ENCODE measurements at places on chromosomes 6 and 20.
A peak's percentile ranks its signal among the peaks of the same experiment; 100 is the strongest.

- DNase-seq, result no peak
Observed at GRCh38 chr6:39327507-39327906, 5.0 kb upstream of the KCNK16 start.

DNA sequence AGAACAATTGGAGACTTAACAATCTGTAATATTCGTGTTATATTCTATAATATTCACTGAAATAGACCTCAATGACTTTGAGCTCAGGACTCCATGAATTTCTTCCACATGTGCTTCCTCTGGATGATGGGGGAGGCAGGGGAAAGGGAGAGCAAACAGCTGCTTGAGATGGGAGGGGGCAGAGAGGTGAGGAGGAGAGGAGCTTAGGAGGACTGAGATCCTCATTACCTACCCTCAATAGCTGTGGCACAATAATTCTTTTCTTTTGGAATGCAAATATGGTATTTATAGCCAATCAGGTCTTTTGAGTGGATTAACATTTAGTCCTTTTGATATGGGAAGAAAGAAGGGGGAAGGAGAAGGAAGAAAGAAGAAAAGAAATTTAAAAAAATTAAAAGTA lies 64.1 kb upstream of the ZNF217 start:
- DNase-seq, result peak; percentile 56

DNA sequence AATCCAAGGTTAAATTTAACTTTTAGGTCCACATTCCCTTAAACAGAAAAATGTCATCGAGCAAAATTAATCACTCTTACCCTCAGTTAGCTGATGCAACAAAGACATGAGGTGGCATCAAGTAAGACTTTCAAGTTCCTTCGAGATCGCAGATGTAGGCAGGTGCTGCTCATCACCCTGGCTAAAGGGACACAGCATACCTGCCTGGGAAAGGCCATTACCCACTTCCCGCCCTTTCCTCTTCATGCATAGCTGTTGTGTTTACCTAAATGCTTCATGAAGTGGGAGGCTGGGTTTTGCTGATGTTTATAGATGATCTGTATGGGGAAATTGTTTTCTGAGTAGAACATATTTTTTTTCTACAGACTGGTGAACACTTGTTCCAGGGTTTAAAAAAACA lies 67.7 kb downstream of the GFRA4 start:
- no peak for DNase-seq

DNA sequence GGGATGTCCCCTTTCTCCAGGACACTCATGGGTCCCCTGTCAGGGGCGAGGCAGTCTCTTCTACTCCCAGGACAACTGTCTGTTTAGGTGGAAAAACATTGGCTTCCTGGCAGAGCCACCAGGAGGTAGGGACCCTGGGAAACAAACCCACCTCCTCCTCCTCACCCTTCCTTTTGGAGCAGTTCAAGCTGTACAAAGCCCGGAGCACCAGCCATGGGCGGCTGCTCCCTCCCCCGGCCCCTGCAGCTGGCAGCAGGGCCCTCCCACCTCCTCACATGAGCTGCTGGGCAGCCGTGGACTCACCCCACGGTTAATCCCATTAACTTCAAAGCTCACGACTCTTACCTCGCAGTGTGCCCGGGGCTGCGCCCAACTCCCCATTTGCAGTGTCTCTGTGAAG lies 48.6 kb downstream of the CDH4 start:
- no peak for DNase-seq

DNA sequence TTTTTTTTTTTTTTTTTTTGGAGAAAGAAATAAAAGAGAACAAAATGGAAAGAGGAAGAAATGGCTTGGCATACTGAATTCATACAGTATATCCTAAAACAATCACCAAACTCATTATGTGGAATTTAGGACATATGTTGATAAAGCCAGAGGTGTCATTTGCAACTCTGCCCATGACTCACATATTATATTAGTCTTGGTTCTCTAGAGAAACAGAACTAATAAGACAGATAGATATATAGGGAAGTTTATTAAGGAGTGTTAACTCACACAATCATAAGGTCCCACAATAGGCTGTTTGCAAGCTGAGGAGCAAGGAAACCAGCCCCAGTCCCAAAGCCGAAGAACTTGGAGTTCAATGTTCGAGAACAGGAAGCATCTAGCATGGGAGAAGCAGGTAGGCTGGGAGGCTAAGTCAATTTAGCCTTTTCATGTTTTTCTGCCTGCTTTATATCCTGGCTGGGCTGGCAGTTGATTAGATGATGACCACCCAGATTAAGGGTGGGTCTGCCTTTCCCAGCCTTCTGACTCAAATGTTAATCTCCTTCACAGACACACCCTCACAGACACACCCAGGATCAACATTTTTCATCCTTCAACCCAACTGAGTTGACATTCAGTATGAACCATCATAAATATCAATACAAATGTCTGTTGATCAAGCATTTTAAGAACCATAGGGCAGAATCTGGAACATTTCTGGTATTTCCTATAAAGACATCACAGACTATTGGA lies 102.3 kb downstream of the UBE3D start:
- no peak for DNase-seq

- no peak for DNase-seq
Observed at GRCh38 chr20:37311710-37312355, 22.4 kb downstream of the MANBAL start.

GRCh38 chr20:24665196-24665595 lies 195.8 kb downstream of the SYNDIG1 start:
- DNase-seq, result no peak

DNA sequence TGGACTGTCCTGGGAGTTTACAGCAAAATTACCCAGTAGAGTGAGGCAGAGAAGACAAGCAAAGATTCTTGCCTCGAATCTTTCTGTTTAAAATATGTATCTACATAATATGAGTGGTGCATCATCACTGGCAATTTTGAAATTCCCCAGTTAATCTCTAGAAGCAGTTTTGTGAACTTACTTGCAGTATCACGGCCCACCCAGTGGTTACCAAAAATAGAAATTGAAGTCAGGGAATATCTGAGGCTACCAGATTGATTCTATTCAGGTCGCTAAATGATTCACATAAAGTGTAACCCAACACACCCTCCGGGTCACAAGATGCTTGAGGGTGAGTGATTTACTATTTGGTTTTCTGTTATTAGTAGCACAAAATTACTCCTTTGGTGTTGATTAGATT lies 111.9 kb downstream of the PPP1R14C start:
- no peak for DNase-seq

- DNase-seq, result peak; percentile 82
Observed at GRCh38 chr6:72621291-72622093, at the start of gene KCNQ5. Gene KCNQ5, plus strand, starts transcription at chr6:72622064.

GRCh38 chr6:36404164-36404563 lies 16.7 kb upstream of the ETV7 start:
- no peak for DNase-seq

- DNase-seq, result peak; percentile 83
Observed at GRCh38 chr6:50842861-50843384, 24.3 kb downstream of the TFAP2B start.

DNA sequence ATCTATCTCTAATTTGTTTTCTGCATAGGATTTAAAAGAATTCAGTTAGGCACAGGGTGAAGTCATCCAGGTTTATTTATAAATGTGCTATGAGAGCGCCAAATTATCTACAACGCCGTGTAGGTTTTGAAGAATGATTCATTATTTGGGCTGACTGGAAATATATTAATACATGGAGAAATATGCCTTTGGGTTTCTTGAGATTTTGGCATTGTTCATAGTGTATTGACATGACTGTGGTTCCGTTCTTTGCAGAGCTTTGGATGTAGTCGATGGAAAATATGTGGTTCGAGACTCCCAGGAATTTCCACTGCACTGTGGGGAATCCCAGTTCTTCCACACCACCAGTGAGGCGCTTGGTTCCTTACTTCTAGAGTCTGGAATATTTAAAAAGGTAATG lies 90.9 kb downstream of the CRYBG1 start:
- no peak for DNase-seq

DNA sequence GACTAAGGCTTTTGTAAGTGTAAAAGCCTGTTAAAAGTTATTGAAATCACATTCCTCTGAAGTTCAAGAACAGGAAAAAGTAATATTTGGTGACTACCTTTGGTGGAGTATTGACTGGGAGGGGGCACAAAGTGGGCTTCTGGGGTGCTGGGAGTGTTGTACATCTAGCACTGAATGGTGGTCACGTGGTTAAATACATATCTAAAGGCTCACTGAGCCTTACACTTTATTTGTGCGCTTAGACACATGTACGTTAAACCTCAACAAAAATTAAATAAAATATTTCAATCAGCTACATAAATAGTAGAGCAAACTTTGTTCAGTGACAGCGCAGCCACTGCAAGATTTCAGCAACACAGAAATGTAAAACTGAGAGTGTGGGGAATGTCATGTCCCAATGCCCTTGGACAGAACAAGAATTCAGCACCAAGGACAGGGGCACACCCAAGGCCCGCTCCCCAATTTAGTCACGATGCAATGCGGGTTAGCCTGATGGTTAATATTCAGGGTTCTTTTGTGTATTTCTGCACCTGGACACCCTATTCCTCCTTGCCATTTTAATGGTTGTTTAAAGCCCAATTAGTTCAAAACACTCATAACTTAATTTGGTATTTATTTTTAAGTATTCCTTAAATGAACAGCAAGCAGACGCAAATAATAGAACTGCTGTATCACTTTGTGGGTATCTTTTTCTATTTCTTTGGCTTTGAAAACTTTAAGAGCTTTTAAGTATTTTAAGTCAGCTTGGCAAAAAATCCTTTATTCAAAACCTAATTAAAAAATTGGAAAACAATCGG lies 37.4 kb downstream of the ANGPT4 start:
- DNase-seq, result peak; percentile 87

- no peak for DNase-seq
Observed at GRCh38 chr20:41877911-41878310, 259.7 kb upstream of the CHD6 start.

GRCh38 chr6:139154881-139155547 lies 20.1 kb downstream of the HECA start:
- no peak for DNase-seq

DNA sequence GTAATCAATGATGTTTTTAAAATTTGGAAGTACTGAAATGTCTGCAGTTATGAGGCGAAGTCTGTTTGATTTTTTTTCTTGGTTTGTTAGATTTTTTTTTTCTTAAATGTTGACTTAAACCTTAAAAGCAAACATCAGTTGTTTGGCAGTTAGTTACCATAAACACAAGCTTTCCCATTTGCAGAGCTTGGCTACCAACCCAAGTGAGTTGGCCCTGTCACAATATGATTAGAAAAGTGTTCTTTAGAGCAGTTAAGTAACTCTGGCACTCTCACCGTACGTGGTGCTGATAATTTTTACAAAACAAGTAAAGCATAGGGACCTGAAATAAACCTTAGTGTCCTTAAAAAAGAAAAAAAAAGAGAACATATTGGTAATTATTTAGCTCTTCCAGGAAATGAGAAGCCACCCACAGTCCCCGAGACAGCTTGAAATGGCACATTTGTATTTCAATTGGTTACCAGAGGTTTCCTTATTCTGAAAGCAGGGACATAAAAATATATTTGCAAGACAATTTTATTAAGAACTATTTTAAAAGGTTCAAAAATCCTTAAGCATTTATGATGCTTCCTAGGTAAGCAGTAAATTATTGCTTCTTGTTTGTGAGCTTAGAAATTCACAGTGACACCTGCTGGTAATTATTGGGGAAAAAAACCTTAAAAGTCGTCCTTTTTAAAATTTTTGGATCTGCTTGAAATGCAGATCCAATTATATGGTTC lies 3.9 kb downstream of the HEY2 start:
- DNase-seq, result no peak

- DNase-seq, result peak; percentile 90
Observed at GRCh38 chr6:42710316-42710715, 12.1 kb downstream of the PRPH2 start.

GRCh38 chr6:42449917-42450476 lies 1.7 kb downstream of the TRERF1 start:
- peak; percentile 59 for DNase-seq

GRCh38 chr6:98433325-98434056 lies 400.9 kb upstream of the POU3F2 start:
- no peak for DNase-seq

GRCh38 chr6:73679009-73679408 lies 17.0 kb upstream of the CD109 start:
- no peak for DNase-seq

- no peak for DNase-seq
Observed at GRCh38 chr6:105122717-105123116, 57.1 kb downstream of the POPDC3 start.

DNA sequence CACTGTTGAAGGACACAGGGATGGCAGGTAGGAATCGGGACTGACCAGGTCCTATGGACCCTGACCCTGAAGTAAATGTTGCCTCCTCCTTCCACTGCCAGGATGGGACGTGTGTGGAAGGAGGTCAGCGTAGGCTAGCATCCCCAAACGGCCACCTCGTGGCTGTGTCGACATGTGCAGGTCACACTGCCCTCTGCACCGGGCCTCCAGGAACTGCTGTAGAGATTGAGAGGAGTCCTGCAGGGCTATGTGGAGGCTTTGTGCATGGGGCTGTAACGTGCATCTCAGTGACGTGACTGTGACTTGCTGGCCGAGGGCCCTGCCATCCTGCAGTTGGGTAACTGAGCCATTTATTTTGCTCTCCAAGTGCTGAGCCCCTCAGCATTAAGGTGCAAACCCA lies 149.5 kb downstream of the PHACTR3 start:
- no peak for DNase-seq

- peak; percentile 92 for DNase-seq
Observed at GRCh38 chr6:149941583-149942460, at the start of gene ULBP2. Gene ULBP2, plus strand, starts transcription at chr6:149942014. Its CDS starts 59 bp downstream, at chr6:149942073.

DNA sequence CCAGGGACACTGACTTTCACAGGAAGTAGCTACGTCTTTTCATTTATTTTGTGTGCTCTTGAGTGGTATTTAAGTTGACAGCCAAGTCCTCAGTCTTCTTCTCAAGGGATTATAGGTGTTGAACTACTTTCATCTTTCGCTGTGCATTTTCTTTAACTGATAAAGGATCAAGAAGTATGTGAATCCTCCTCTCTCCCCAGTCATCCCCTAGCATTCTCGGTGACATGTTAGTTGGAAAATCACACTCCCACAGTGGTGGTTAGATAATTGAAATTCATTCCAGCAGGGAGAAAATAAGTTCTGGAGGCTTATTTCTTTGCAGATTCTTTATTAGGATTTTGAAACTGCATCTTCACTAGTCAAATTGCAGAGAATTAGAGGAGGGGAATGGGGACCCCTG lies 569.4 kb downstream of the MEI4 start:
- no peak for DNase-seq

GRCh38 chr6:169172946-169173345 lies 80.7 kb downstream of the THBS2 start:
- no peak for DNase-seq

DNA sequence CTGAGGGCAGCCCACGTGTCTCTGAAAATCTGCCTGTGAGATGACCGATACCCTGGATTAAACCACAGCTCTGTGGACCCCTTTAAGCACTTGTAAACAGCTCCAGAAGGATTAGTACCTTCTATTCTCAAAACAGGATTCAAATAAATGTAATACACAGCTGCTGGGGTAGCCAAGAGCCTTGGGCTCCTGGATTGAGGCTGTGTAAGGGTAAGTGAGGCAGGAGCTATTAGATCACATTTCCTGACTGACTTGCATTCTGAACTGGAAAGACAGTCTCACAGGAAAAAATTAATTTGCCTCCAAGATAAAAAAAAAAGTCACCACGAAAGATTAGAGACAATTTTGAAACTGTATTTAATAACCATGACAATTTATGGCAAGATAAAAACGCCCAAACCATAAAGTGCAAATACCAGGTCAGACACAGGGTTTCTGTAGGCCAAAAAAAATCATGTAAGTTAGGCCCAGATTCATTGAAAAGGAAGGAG lies 78.0 kb downstream of the TRMT11 start:
- no peak for DNase-seq

All from endodermal cell (in vitro differentiated cells).